Activated effector memory CD4-positive, alpha-beta T cell treated with anti-CD3 and anti-CD28 coated beads, Interleukin-2, amount 50 U/mL, for 16 hours (primary cell): ENCODE measurements at places on chromosomes 3 and 15.

DNA sequence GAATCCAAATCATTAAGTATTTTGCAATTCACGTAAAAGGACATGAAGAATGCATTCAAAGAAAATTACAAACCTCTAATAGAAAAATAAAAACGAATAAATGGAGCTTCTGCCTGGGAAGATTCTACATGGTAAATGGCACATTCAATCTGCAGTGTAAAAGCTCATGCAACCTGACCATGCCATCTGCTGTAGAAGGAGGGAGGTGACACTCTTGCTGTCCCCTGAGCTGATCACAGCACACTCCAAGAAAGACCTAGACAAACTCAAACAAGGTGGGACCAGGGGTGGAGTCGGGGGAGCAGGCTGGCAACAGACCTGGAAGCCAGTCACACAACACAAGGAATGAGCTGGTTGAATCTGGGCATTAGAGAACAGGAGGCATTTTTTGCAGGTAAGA lies 101.8 kb downstream of the BDH1 start:
- DNase-seq = no peak

DNA sequence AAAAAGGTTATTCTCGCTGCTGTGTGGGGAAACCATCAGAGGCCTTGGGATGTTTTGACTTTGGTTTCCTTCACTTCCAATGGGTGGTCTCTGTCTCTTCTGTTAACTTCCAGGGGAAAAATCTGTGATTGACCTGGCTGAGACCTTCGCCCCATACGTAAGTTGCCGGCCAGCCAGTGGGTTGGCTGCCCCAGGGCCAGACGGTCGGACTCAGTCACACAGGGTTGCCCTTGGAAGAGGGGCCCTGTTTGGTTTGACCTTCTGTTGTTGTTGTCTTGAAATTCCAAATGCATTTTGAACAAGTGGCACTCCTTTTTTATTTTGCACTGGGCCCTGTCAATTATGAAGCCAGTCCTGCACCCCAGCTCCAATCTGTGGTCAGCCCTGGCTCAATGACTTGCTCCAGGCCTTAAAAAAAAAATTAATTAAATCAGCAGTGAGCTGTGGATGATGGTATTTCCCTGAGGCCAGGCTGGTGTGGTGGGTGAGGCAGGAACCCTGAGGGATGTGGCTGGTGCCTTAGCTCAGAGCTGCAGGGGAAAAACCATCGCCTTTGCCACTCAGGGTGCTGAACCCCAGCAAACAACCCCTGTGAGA lies 4.5 kb downstream of the FAM107A start:
- no peak for DNase-seq

DNA sequence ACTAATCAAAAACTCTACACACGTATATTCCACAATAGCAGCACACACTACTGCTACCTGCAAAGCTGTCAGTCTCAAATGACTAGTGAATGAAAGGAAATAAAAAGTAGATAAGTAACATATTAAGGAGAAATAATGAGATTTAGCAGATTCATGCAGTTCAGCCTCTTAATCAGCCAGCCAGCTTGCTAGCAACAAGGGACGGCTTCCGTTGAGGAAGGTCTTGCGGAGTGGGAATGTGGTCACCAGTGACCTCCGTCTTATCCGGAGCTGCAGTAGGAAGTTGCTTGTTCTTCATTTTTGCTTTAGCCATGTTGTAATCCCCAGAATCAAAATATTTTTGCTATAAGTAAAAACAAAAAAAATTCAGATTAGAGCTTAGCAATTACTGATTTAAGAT lies 17.1 kb downstream of the ARPP19 start:
- DNase-seq = no peak

DNA sequence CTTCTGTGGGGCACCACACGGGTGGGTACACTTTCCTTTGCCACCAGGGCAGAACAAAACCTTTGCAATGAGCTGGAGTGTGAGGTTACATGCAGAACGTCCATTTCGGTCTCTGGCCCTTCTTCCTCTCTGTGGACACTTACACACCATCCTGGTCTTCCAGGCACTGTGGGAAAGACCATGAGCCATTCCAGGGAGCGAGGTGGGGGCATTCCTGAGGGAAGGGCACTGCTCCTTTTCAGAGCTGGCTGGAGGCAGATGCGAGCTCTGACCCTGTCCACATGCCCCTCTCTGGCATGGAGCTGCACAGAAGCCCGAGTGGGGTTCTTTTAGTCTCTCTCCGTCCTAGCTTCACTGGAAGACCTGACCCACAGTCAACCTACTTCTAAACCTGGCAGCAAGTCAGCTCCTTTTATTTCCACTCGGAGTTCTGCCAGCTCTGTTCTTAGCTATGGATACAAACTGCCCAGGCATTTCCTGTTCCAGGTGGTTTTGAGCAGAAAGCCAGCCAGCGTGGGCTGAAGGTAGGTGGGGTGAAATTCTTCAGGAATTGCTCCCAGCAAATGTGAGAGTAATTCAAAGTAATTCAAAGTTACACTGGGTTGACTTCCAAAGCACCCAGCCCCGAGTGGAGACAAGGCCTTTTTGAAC lies 281.4 kb downstream of the ADAMTS17 start:
- DNase-seq = no peak

GRCh38 chr3:27216955-27217552 lies 152.1 kb downstream of the NEK10 start:
- DNase-seq = no peak

DNA sequence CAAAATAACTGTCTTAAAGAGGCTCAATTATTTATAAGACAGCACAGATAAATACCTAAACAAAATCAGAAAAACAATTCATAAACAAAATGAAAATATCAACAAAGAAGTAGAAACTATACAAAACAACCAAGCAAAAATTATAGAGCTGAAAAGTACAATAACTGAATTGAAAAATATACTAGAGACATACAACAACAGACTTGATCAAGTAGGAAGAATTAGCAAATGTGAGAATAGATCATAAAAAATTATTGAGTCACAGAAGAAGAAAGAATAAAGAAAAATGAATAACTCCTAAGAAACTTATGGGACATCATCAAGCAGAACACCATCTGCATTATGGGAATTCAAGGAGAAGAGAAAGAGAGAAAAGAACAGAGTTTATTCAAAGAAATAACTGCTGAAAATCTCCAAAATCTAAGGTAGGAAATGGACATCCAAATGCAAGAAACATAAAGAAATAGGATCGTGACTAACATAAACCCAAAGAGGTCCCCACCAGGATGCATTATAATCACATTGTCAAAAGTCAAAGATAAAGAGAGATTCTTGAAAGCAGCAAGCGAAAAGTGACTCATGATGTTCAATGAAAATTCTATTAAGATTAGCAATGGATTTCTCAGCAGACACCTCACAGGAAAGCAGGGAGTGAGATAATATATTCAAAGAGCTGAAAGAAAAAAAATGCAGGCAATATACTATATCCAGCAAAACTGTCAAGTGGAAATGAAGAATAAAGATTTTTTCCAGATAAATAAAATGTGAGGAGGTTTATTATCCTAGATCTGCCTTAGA lies 85.9 kb downstream of the DCLK3 start:
- DNase-seq = no peak

GRCh38 chr3:110193074-110193473 lies 855.7 kb upstream of the DPPA4 start:
- DNase-seq = no peak

DNA sequence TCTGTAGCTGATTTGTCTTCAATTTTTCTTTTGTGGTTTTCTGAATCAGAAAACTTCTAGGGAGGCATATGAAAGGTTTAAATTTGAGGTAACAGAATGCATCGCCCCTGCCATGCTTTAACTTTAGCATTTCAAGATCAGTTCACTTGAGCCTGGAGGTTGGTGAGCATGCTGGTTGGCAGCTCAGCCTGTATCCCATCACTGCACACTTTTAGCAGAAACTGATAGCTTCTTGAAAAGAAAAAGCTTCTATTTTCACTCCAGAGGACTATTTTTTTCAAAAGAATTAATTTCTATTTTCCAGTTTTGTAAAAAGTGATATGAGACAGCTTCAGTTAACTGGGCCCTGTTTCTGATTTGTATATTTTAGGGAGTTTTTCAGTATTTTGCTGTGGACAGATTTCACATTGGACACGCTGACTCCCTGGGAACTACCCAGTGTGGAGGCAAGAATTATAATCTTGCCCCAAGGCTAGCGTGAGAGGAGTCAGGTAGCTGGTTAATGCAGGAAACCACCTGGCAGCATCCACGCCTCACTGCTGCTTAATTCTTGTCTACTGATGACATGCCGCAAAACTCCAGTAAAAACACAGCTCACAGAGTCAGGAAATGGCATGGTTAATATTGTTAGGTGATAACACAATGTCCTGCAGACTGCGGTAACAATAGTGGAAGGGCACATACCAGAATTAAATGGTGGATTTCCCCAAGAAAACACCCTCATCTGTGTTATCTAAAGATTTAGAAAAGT lies 71.4 kb downstream of the DUT start:
- no peak for DNase-seq
